ENCODE measurements at places on chromosomes 4 and X.

DNA sequence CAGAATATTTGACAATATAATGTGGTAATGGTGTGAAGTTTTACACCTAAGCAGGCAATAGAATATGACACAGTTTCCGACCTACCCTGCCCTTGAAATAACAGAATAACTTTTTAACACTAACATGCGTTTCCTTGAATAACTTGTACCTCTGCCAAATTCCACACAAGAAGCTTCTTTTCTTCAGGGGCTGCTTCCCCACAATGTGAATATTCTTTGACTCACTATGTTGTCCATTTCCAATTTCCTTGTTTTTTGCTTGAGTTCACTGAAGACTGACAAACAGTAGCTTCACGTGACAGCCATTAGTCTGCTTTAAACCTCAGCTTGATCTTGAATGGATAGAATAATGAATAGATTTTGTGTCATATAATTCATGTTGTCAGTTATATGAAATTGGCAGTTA lies 14.3 kb downstream of the SHROOM3 start:
- DNase-seq = no peak

DNA sequence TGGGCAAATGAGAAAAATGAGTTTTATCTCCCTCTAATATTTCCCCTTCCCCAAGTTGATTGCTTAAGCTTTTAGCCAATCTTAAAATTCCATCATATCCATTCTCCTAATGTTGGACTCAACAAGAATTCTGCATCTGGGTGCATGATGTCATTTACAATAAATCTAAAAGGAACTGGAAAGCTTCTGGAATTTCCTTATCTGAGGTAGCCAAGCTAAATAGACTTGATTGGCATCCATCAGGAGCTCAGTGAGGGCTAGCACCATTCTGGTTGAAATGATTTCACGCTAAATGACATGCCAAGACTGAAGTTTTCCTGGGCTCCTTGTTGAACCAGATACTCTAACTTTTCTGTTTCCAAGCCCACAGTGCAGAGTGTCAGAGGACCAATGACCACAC lies 110.3 kb upstream of the SCML1 start:
- DNase-seq = no peak

DNA sequence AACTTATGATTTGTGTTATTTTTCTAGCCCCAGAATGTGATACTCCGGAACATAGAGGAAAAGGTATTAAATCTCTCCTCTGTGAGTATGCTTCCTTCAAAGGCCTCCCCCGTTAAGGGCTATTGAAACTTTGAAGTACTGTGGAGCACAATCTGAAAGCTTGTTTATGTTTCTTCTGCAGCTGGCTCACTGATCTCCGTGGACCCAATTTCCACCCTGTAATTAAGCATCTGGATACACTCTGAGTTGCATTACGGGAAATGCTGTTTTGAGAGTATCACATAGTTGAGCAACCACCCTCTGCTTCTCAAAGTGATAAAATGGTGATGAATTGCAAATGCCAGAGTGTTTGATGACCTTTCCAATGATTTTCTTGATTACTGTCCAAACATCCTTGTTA lies 296.8 kb upstream of the PABPC5 start:
- DNase-seq = no peak

DNA sequence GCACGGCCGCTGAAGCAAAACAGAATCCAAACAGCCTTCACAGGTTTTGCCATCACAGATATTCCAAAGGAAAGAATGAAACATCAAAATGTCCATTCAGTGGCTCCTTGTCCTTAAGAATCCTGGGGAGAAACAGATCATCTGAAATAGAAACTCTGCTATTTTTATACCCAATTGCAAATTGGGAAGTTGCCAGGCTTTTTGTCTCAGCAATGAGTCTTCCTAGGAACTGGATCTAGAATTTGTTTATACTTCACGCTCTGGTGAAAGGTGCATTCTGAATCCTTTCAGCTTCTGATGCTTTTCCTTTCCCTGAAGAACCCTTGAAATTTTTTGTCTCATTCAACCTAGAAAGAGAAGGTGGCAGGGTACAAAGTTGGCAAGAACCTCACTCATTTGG lies 218.9 kb downstream of the FBXW7 start:
- no peak for DNase-seq

DNA sequence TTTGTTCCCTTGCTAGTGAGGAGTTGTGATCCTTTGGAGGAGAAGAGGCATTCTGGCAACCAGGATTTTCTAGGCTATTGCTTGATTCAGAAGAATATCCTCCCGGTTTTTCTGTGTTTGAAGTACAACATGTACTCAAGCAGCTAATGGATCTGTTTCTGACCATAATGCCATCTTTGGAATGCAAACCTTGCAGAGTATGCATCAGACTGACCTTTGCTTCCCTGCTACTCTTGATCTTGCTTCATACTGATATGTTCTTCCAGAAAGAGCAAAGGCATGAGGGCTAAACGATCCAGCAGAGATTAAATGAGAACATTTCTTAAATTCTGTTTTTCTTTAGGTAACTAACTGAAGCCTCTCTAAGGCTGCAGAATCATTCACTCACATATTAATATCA lies 265.4 kb upstream of the SLC7A11 start:
- DNase-seq = no peak

DNA sequence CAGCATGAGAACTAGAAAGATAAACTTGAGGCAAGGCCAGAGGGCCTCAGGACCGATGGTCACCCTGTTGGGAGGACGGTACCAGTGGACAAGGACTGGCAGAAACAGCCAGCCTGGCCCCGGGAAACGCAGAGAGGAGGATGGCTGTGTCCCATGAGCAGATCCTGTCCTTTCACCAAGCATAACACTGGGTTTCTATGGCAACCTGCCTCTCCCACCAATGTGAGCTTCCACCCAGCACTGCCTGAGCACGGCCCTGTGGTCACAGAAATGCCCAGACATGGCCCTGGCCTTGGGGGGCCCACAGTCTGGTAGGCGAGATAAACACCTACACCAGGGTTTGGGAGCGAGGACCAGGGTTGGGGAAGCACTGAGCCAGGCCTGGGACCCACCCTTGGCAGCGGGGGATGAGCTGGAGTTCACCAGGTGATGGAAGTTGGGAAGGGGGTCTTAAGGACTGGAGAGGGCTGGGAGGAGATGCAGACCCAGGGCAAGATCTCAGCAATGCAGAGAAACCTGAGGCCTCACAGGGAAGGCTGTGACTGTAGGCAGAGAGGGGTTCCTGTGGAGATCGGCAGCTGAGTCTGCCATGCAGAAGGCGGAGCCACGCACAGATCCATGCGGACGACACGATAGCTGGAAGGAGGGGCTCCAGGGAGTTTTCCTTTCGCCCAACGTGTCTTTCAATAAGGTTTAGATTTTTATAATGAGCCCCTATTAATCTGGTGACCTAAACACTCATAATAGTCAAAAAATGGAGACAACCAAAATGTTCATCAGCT lies 32.7 kb upstream of the CRMP1 start:
- DNase-seq = no peak

DNA sequence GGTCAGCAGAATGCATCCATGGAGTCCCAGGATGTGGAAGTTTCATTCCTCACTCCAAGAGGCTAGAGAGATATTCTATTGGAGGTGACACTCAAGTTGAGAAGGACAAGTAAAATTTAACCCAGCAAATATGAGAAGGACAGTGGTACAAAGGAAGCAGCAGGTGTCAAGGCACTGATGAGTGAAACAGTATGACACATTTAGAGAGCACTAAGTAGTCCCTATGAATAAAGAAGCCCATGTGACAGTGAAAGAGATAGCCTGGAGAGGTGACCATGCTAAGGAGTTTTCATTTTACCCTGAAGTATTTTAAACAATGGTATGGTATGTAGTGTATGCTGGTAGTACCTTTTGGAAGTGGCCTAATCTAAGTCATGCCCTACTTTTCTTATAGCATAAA lies 9.2 kb downstream of the BMX start:
- no peak for DNase-seq

DNA sequence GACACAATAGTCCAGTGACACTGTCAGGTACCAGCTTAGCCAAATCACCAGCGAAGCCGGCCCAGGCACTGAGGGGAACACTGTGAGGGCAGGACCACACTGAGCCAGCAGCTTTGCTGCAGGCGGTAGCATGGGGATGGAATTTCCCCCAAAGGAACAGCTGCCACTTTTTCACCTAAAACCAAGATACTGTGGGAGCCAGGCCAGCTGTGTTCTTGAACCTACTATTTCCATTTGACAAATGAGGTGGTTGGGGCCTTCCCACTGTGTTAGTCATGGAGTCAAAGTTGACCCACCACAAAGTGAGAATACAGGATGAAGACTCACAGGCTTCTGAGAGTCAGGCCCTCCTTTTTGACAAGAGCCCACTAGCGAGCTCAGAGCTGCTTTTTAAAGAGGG lies 70.7 kb upstream of the SH3RF1 start:
- DNase-seq = no peak

- DNase-seq = no peak
Measured at GRCh38 chr4:7256984-7257810, 64.9 kb downstream of the SORCS2 start.

DNA sequence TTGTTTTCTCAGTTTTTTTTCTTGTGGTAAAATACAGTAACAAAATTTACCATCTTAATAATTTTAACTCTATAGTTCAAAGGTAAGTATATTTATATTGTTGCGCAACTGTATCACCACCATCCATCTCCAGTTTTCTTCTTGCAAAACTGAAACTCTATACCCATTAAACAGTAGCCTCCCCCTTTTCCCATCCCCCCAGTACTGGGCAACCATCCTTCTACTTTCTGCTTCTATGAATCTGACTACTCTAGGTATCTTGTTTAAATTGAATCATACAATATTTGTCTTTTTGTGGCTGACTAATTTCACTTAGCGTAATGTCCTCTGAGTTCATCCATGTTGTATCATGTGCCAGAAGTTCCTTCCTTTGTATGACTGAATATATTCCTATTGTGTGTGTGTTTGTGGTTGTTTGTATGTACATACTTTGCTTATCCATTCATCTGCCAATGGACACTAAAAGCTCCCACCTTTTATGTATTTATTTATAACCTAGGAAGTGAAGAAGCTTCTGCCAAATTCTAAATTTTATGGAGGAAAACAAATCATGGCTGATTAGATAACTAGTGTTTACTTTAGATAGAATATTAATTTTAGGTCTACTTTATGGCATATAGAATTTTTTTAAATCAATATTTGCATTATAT lies 10.0 kb downstream of the ABHD18 start:
- no peak for DNase-seq

GRCh38 chr4:60682901-60683300 lies 517.2 kb upstream of the ADGRL3 start:
- DNase-seq = no peak

DNA sequence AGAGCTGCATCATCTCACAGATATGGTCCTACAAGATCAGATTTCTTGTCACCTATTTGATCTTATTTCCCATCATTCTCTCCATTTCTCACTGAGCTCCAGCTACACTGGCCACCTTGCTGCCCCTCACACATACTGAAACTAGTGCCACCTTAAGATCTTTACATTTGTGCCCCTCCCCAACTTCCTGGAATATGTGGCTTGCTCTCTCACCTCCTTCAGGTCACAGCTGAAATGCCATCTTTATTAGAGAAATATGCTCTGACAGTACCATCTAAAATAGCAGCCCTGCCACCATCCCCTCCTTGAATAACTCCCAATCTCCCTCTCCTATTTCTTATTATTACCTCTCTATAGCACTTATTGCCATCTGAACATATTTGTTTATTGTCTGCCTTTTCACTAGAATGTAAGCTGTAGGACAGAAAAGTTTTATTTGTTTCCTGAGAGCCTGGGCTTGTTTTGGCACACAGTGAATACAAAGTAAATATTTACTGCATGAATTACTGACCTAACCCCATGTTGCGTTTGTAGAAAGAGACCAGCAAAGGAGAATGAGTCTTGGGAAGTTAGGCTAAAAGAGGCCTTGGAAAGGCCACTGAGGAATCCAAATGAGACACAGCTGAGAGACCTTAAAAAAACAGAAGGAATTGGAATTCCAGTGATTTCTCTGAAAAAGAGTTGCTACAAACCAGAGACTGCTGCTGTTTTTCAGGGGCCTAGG lies 22.7 kb downstream of the DYNLT3 start:
- DNase-seq = no peak

GRCh38 chr4:7587433-7588405 lies 153.0 kb upstream of the PSAPL1 start:
- no peak for DNase-seq
